ENCODE measurements at places on chromosomes 11 and 22.
A peak's percentile ranks its signal among the peaks of the same experiment; 100 is the strongest.

GRCh38 chr11:87284306-87284705 is 246.6 kb downstream of the TMEM135 start:
- no peaks in the 10 kb centered on the region for H3K36me3 ChIP-seq
- DNase-seq: no peak
- H3K27me3 ChIP-seq: no peaks in the 10 kb centered on the region
- no peak overlapping the region for H3K4me3 ChIP-seq

DNA sequence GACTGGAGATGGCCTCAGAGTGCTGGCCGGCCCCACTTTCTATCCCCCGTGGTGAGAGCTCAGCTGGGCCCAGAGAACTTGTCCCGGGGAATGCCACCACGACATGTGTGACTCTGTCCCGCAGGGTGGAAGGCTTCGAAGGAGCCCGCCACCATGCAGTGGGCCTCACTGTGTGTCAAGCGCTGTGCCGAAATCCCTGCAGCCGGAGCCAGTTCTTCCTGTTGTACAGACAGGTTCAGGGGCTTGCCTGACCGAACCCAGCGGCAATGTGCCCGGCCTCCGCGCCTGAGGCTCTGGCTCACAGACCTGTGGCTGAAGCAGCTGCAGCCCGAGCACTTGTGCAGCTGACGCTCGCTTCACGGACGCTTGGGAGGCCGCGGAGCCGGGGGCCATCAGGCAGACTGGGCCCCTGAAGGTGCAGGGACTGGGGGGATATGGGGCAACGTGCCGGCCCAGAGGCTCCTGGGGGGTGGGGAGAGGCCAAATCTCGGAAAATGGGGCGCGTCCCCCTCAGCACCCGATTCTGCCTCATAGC is 650 bp downstream of the PPM1F start:
- DNase-seq: peak; percentile 10
- peaks cover 2% of the 10 kb centered on the region for H3K27me3 ChIP-seq
- H3K4me1 ChIP-seq: peaks cover 17% of the 10 kb centered on the region
- no peaks in the 10 kb centered on the region for H3K36me3 ChIP-seq
- peak overlapping the region; percentile 90 for H3K4me3 ChIP-seq

DNA sequence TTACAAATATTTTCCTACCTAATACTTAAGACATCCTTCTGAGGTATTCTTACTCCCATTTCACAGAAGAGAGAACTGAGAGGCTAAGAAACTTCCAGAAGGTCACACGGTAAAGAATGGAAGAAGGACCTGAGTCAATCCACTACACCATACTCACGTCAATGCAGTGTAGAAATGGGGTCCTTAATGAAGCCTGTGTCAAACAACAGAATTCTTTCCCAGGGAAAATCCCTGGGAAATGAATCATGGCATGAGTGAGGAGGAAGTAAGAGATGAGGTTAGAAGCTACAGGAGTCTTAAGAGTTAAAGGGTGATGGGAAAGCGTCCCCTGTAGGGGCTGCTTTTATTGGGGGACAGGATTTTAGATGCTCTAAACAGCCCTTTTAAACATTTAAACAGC is 147.9 kb downstream of the C11orf91 start:
- peaks cover 7% of the 10 kb centered on the region for H3K27me3 ChIP-seq
- H3K4me1 ChIP-seq: no peaks in the 10 kb centered on the region
- H3K27ac ChIP-seq: no peak overlapping the region
- DNase-seq: no peak
- H3K36me3 ChIP-seq: no peaks in the 10 kb centered on the region

DNA sequence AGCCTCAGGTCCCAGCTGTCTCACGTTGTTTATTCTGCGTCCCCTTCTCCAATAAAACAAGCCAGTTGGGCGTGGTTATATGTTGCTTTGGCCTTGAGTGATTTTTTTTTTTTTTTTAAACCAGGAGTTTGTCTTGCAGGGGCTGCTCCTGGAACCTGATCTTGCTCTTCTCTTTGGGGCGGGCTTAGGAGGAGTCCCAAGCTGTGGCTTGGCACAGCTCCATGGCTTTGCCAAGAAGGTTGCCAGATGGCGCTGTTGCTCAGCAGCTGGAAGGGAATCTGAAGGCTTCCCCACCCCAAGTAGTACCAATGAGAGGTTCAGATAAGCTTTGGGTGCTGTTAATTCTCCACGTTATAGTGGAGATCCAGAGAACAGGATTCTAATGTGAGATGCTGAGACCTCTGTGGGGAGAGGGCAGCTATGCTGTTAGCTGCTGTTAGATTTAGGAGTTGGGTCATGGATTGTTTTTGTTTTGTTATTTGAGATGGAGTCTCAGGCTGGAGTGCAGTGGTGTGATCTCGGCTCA is 2.0 kb upstream of the FERMT3 start:
- peaks cover 28% of the 10 kb centered on the region for H3K36me3 ChIP-seq
- peaks cover 32% of the 10 kb centered on the region for H3K4me1 ChIP-seq
- peak; percentile 79 for DNase-seq
- peak overlapping the region; percentile 92 for H3K27ac ChIP-seq
- H3K27me3 ChIP-seq: peaks cover 11% of the 10 kb centered on the region
- peak overlapping the region; percentile 84 for H3K4me3 ChIP-seq

GRCh38 chr22:29251981-29252911 is 15.5 kb downstream of the RHBDD3 start:
- no peak overlapping the region for H3K27ac ChIP-seq
- no peak for DNase-seq
- peaks cover 2% of the 10 kb centered on the region for H3K27me3 ChIP-seq
- no peaks in the 10 kb centered on the region for H3K4me1 ChIP-seq
- no peaks in the 10 kb centered on the region for H3K36me3 ChIP-seq

DNA sequence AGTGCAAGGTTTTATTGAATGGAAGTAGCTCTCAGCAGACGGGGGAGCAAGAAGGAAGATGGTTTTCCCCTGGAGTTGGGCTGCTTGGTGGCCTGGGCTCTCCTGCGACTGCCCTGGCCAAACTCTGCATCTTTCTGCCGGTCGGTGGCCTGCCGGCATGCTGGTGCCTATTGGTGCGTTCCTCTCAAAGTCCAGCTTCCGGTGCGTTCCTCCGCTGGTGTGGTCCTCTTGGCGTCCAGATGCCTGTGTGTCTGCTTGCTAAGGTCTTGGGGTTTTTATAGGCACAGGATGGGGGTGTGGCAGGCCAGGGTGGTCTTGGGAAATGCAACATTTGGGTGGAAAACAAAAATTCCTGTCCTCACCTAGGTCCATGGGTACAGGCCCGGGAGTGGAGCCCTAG is 567.4 kb upstream of the CNTN5 start:
- no peaks in the 10 kb centered on the region for H3K27me3 ChIP-seq
- no peak overlapping the region for H3K4me3 ChIP-seq
- H3K36me3 ChIP-seq: no peaks in the 10 kb centered on the region

DNA sequence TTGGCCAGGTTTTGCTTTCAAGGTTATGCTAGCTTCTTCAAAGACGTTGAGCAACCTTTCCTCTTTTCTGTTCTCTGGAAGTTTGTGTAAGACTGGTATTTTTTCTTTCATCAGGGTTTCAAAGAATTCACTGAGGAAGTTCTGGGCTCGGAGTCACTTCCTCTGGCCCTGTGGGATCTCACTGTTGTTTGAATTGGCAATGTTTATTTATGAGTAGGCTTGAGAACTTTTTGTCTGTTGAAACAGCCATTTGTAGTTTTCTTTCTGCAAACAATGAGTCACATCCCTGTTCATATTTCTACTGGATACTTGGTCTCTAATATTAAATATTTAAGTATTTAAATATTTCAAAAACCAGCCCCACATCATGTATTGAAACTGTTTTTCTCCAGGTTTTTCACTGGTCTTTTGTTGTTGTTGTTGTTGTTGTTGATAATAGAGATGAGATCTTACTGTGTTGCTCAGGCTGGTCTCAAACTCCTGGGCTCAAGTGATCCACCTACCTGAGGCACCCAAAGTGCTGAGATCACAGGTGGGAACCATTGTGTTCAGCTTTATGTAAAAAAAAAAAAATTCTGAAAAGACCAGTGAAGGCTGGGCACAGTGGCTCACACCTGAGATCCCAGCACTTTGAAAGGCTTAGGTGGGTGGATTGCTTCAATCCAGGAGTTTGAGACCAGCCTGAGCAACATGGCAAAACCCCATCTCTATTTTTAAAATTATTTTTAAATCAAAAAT is 26.9 kb downstream of the SUSD2 start:
- no peaks in the 10 kb centered on the region for H3K36me3 ChIP-seq
- no peak overlapping the region for H3K4me3 ChIP-seq
- no peak for DNase-seq
- no peaks in the 10 kb centered on the region for H3K4me1 ChIP-seq
- H3K27ac ChIP-seq: no peak overlapping the region

GRCh38 chr11:94131718-94132115 is 3.1 kb downstream of the PANX1 start:
- no peak overlapping the region for H3K4me3 ChIP-seq
- H3K27me3 ChIP-seq: peaks cover 3% of the 10 kb centered on the region
- H3K36me3 ChIP-seq: peaks cover 2% of the 10 kb centered on the region
- H3K4me1 ChIP-seq: peaks cover 47% of the 10 kb centered on the region
- DNase-seq: no peak

Measured in immature natural killer cell (primary cell).